ENCODE measurements at places on chromosomes 3 and 15.

- DNase-seq, result no peak
Measured at GRCh38 chr3:12327021-12327420, 38.2 kb downstream of the PPARG start.

- DNase-seq, result no peak
Measured at GRCh38 chr3:101858464-101859030, 9.2 kb downstream of the NFKBIZ start.

GRCh38 chr15:81196576-81197254 lies at the start of gene IL16:
IL16 (plus strand) TSS chr15:81196879; CDS start chr15:81225400, 28,521 bp downstream.
- no peak for DNase-seq

- no peak for DNase-seq
Measured at GRCh38 chr3:110811050-110811449, 260.6 kb upstream of the NECTIN3 start.

DNA sequence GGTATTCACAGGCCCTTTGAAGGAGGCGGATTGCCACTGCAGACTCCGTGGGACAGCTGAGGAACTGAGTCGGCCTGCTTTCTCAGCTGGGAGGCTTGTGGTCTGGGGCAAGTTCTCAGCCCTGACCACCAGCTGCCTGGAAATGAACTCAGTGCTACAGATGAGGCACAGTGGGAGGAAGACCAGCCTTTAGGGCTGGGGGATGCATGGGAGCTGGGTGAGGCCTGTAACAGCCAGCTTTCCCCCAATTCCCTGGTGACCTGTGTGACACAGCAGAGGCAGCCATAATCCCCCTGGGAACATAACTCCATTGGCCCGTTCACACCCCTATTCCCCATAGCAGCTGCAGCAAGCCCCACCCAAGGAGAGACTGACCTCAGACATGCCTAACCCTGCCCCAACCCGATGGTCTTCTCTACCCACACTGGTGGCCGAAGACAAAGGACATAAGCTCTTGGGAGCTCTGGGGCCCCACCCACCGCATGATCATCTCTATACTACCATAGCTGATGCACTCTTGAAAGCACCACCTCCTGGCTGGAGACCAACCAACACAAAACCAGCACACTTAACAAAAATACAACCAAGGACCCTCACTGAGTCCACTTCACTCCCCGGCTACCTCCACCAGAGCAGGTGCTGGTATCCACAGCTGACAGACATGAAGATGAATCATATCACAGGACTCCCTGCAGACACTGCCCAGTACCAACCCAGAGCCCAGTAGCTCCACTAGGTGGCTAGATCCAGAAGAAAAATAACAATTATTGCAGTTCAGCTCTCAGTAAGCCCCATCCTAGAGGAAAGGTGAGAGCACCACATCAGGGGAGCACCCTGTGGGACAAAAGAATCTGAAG lies 24.9 kb downstream of the ZMAT3 start:
- DNase-seq, result no peak

DNA sequence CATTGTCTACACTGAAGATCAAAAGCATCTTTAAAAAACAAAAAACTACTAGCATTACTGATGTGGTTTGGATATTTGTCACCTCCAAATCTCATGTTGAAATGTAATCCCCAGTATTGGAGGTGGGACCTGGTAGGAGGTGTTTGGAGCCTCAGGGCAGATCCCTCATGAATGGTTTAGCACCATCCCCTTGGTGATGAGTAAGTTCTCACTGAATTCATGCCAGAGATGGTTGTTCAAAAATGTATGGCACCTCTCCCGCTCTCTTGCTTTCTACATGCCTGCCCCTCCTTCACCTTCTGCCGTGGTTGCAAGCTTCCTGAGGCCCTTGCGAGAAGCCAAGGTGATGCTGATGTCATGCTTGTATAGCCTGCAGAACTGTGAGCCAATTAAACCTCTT lies 136.6 kb upstream of the FHIT start:
- no peak for DNase-seq

DNA sequence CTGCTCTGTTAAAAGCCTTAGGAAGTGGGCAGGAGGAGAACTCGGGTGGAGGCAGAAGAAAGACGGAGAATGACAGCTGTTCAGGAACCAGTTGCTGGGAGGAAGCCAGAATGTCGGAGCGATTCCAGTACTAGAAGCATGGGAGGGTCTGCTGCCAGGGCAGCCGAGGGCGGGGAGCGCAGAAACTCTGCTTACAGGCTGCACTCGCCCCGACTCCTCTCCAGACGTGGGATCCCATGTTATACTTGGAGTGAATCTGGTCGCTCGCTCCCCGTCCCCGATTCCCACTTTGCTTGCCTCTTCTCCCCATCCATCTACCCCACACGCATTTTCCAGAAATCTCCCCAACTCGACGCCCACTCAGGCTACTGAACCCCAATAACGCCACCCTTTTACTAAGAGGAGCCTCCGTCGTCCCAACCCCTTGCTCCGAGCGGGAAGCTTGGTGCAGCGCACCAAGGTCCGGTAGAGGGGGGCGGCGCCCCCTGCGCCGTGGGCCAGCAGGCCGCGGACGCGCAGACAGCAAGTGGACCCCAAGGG lies 665 bp downstream of the GATM start:
- DNase-seq, result no peak

- no peak for DNase-seq
Measured at GRCh38 chr3:149992416-149993058, 21.8 kb upstream of the PFN2 start.

DNA sequence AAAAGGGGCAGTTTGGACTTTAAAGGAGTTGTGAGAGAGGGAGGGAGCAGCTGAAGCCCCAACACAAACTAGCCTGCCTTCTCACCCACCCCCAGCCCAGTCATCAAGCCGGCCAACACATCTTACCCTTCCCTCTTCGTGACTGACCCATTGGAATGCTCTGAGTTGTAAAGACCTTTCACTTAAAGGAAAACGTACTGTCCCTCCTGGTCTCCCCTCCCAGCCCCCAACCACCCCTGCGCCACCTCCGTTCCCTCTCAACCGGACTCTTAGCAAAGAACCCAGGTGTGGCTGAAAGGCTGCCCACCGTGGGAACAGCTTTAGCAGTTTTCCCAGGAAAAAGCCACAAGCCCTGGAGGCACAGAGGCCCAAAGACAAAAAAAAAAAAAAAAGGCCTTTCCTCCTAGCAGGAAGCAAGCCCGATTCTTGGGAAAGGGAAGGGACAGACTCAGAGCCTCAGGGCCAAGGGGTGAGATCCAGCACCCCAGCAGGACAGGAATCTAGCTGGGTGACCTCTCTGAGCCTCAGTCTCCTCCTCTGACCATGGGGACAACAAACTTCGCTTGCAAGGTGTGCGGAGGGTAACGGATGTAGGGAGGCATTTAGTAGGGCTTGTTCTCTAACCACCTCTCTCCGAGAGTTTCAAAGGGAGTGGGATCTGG lies 2.4 kb downstream of the CYP11A1 start:
- DNase-seq, result no peak

DNA sequence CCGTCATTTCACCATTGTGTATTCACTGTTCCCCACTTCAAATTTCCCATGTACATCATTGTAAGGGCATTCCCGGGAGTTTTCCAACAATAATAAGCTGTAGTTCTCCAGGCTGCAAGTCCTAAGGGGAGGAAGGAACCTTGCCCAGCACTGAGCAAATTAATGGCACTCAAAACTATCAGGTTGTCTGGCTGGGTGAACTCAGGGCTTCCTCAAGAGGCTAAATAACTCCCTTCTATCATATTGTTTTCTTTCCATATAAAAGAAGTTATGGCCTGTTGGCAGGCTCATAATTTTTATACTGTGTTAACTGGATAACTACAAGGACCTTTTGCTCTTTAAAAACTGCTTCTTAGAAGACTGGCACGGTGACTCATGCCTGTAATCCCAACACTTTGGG lies 71.4 kb downstream of the SEMA6D start:
- DNase-seq, result no peak
